ENCODE measurements at places on chromosomes 1 and 21.

DNA sequence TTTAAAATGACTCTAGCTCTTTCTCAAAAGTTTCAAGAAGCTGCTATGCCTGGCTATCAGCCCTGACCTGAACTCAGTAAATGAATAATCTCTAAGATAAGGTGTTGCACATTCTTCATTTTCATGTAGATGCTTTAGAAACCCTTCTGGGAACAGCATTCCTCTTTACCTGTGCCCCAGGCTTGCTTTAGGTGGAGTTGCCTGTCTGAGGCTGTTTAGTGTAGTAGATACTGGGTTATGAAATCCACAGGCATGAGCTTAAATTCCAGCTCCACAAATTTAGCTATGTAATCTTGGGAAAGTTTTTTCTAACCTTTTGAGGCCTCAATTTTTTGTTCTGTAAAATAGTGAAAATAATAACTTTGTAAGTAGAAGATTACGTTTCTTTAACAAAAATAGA lies 41.6 kb downstream of the ATP6V1G3 start:
- peak; percentile 77 for DNase-seq

GRCh38 chr1:153390938-153391710 lies at the start of gene S100A8:
Gene S100A8 (minus strand): TSS chr1:153391073. CDS start chr1:153390535, 538 bp downstream.
- no peak for DNase-seq

- peak; percentile 75 for DNase-seq
Observed at GRCh38 chr21:34986561-34987500, 62.3 kb downstream of the RUNX1 start.

DNA sequence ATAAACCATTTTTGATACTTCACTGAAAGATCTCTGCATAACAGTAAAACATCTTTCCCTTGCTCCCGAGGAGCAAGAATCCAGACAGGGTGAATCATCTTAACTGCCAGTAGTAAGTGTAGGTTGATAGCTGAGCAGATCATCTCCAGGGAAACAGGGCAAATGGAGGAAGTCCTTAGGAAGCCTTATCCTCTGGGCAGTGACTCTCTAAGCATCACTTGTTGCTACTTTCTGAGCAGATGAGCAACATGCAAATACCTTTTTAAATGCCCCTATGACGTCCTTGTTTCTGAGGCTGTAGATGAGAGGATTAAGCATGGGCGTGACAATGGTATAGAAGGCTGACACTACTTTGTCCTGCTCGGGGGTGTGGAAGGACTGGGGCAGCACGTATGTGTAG lies 8.9 kb downstream of the OR2T11 start:
- no peak for DNase-seq

- no peak for DNase-seq
Observed at GRCh38 chr1:167701510-167701909, 20.3 kb upstream of the MPZL1 start.
